ENCODE measurements at places on chromosomes 4 and X. TPM values are rescaled to one million over a fixed set of nuclear protein-coding genes. Genes with fewer than 3 reads are reported as not detected.

Gene USP38
- 20.9 TPM for total RNA-seq

Gene ETDA
- not detected for total RNA-seq

Gene REELD1
- 0.13 TPM for total RNA-seq

Gene AREG
- 1.7 TPM for total RNA-seq

Gene ZMAT1
- 13.5 TPM for total RNA-seq

Gene IL15
- total RNA-seq: 0.82 TPM

Gene TBC1D1
- total RNA-seq: 89.2 TPM

Gene MSMO1
- total RNA-seq: 54.2 TPM

Gene TLR10
- not detected for total RNA-seq

Gene NDST3
- total RNA-seq: 4.7 TPM

Gene MAGEB17
- total RNA-seq: not detected

Gene COL25A1
- total RNA-seq: 55.8 TPM

Gene CCDC160
- 0.63 TPM for total RNA-seq

Gene MCF2
- total RNA-seq: 0.11 TPM

All from mesothelial cell of epicardium (in vitro differentiated cells).